Activated CD4-positive, alpha-beta T cell treated with anti-CD3 and anti-CD28 coated beads, Interleukin-2, amount 50 U/mL, for 16 hours (primary cell): ENCODE measurements at places on chromosomes 1 and 21.

DNA sequence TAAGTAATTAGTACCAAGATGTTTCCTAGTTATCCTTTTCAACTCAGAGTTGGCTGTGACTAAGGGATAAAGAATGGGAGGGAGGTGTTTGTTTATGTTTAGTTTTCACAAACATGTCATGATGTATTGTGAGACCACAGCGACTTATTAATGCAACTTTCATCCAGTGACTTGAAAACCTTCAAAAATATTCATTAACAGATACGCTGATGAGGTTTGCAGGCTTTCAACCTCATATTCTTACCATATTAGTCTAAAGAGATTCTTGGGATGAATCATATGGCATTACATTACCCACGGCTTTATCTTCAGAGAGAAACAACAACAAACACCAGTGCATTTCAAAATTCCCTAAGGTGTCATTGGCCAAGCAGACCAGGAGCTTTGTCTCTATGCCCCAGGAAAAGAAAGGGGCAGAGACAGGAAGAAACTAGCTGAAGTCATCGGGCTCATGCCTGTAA, 36.4 kb downstream of the PALMD start:
- DNase-seq = peak; percentile 5

DNA sequence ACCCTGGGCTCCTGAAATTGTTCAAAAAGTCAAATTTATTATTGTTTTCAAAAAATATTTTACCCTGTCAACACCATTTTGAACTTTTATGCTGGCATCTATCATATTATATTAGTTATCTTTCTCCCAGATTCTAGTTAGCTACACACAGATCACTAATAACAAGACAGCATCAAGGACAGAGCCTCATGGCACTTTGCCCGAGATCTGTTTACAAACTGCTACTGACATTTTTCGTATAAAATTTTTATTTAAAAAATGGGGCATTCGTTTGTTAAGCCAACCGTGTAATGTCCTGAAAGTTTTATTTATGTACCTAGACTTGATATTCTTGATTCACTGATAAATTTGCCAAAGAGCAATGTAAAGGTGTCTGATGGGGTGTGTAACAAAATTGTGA, 78.1 kb downstream of the PLPPR5 start:
- DNase-seq = no peak

GRCh38 chr1:27560268-27561123, 43.4 kb downstream of the AHDC1 start:
- no peak for DNase-seq

DNA sequence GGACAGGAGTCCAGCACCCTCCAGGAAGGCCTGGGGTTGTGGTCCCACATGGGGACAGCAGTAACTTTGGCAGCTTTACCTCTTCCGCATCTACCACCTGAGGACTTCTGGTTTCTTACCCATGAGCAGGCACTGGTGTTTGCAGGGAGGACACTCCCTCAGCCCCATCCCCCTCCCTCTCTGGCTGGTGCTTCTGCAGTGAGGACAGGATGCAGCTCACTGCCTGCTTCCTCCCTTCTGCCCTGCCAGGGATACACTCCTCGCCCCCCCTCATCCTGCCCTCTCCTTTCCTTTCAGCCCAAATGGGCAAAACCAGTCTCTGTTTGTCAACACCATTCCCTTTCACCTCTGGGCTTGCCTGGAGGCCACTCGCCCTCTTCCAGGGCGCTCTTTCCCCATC, 62.4 kb downstream of the KIRREL1 start:
- DNase-seq = no peak

DNA sequence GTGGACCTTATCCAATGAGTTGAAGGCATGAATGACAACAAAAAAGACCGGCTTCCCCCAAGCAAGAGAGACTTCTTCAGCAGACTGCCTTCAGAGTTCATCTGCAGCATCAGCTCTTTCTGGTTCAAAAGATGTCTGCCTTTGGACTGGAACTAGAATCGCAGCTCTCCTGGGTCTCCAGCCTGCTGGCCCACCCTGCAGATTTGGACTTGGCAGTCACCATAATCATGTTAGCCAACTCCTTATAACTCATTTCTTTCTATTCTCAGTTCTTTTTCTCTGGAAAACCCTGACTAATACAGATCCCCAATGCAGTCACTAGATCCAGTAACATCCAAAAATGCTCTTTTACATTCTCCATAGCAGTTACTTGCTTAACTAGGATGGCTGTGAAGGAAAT, 89.2 kb upstream of the MARK1 start:
- DNase-seq = no peak

GRCh38 chr1:40622936-40623629, 42.4 kb downstream of the RIMS3 start:
- DNase-seq = no peak

DNA sequence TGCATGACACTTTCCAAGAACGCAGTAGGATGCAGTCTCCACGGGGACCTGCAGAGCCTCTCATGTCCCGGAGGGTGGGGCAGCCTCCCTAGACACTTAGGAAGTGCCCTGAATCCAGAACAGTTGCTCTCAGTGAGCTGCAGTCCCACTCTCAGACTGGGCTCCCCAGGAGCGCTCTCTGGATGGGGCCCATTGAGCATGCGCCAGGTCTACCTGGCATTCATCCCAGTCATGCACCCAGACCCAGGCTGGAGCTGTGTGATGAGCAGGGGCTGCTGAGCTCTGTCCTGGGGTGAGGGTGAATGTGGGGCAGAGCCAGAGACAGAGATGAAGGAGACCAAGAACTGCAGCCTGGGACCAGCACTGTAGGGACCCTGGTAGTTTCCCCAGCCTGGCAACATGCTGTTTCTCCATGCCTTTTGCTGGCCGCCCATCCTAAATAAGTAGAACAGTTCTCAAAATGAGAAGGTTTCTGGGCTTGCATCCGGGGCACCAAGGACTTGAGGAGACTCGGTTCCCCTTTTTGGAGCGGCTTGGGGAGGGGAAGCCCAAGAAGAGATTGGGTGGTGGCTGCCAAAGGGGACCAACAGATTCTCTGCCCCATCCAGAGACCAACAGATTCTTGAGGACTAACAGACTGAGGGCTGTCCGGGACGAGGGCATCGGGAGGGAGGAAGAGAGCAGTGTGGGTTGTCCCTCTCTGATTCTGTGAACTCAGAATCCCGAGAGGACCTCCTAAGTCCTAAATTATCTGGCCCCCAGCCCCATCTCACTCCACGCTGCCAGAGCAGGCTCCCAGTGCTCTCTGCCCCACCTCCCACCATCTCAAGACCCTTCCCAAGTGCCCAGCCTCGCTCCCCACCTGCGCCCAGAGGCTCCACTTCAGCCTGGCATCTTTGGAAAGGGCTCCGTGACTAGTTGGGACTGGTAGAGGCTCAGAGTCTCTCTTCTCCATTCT, 1.0 kb upstream of the PGLYRP4 start:
- no peak for DNase-seq

- DNase-seq = no peak
Observed at GRCh38 chr1:22197644-22198043, 54.7 kb upstream of the WNT4 start.

DNA sequence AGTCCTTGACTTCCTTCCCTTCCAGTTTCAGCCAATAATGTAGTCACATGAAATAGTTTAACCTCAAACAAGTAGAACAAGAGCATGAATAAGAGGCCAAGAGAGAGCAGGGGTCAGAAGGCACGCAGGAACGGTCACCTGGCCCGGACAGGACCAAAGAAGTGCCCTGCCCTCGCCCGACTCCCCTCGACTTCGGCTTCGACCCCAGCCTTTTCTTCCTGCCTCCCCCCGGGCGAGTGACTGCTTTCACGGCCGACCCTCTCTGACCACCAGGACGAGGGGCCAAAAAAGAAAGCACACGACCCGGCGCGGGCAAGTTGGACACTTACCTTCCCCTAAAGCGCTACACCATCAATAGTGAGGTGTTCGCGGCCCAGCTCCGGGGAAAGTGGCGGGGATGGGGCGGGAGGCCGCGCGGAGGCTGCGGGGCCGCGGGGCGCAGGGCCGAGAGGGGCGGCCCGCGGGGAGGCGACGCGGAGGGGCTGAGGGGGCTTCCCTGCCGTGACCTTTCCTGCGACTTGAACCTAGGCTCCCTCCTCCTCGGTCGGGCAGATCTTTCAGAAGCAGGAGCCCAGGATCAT, 519 bp downstream of the RERE start:
- DNase-seq = peak; percentile 18

DNA sequence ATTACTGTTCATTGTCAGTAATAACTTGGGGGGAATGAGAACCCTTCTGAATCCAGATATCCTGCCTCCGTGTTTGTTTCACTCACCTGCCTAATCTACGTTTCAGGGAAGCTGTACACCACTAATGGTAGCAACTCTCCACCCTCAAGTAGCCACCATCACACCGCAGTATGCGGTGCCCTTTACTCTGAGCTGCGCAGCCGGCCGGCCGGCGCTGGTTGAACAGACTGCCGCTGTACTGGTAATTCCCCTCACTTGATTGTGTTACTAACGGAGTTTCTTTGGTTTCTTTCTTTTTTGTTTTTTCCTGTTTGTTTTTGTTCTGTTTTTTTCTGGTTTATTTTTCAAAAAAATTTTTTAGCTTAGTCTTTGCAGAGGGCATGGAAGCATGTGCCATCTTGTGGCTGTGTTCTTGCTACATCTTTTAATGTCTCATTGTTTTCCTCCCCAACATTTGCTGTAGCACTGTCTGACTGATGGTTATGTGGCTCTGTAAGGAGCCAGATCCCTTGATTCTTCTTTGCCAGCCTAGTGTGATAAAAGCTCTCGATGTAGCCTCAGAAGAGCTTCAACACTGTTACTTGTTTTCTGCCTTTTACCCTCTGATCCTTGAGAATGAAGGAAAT, 15.9 kb upstream of the OLFML3 start:
- DNase-seq = no peak

- no peak for DNase-seq
Observed at GRCh38 chr1:151327903-151328674, 873 bp upstream of the PI4KB start.

DNA sequence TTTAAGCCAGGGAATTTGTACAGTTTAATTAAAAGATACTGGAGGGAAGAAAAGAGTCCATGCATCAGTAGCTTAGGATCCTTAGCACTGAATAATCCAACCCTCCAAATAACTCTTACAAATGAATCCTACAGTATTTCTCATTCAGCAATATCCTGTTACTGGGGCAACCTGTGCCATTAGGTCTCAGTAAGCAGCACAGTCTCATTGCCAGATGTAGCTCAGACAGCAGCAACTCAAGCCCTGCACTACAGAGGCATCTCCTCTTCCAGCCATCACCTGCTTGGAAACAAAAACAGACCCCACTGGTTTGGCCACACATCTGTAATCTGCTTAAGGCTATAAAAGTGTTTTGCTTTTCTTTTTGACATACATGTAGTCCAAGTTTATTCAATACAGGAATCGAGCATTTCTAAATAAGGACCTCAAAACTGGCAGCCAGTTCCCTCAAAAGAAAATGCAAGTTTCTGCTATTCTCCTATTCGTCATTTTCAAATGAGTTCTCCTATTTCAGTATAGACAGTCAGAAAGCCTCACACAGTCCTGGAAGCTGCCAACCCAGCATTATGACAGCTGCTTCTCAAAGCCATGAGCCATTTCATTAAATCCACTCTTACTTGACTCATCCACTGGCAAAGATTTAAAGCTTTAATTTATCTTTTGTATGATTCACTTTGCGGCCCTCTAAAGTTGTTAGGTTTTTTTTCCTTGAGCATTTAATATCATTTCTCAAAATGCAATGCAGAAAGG, 129.0 kb downstream of the APP start:
- no peak for DNase-seq

DNA sequence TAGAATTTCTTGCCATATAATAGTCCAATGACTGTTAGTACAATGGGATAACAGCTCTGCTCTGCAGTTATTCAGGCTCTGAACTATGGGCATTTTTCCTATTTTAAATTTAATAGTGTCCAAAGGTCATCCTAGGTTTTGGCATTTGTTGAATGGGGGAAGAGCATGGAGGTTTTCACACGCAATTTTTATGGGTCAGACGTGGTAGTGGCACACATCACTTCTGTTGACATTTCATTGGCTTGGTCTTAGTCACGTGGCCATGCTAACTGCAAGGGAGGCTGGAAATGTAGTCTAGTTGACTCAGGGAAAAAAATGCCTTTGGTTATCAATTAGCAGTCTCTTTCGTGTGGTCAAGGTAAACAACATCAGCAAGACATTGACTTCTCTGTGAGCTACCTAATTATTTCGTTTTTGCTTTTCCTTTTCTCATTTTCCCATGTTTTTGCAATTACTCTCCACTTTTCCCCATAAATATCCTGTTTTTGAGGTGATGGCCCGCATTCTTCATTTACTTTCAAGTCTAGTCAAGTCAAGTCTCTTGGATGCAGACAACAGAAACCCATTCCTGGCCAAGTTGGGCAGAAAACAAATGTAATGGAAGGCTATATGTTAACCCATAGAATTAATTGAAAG, 82.8 kb downstream of the DYRK1A start:
- no peak for DNase-seq

- no peak for DNase-seq
Observed at GRCh38 chr1:11670747-11671146, 6.7 kb downstream of the FBXO6 start.

- no peak for DNase-seq
Observed at GRCh38 chr1:198823626-198824025, 184.8 kb downstream of the PTPRC start.

DNA sequence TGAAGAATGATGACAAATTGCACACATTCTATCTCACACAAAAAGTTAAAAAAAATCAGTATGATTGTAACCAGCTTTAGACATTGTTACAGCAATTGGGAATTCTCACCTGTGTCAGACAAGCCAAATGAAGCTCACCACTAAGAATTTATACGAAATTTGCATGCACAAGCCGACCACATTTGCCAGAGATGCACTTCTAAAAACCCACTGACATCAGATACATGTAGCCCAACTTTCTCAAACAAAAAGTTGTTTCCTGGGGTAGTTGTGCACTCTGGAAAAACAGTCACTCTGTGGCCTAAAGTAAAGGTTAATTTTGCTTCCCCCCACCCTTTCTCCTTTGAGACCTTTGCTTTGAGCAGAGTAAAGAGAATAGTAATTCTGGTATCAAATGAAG, 67.9 kb upstream of the IL12RB2 start:
- DNase-seq = no peak

DNA sequence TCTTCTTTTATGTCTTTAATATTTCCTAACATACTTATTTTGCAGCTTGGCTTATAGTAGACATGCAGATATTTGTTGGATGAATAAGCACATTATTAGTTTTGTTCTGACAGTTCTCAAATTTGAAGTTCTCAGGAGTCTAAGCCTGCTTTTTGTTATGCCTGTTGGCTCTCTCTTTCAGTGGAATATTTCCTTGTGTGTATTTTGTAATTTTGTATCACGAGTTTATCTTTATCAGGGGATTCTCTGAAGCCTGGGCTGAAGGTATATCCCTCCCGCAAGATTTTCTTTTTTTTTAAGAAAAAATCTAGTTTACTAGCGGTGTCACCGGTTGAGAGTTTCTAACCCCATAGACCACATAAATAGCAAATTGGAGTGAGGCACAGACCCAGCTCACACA, 105.9 kb downstream of the RGL1 start:
- DNase-seq = no peak
